ENCODE measurements at places on chromosomes 16 and 17.

DNA sequence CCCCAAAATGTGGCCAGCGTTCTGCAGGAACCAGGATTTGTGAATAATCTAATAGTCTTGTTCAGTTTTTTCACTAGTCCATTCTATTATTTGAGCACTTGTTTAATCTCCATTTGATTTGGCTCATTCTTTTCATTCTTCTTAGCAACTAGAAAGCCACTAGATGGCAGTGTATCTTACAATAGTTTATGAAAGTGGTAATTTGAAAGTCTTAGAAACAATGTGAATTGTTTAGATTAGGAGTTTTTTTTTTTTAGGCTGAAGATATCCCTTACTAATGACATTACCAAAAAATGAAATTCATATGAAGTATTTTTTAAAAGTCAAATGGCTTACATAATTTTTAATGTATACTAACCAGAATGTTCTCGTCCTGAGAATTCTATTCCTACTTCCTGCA is 6.7 kb downstream of the ERI2 start:
- no peak for DNase-seq

DNA sequence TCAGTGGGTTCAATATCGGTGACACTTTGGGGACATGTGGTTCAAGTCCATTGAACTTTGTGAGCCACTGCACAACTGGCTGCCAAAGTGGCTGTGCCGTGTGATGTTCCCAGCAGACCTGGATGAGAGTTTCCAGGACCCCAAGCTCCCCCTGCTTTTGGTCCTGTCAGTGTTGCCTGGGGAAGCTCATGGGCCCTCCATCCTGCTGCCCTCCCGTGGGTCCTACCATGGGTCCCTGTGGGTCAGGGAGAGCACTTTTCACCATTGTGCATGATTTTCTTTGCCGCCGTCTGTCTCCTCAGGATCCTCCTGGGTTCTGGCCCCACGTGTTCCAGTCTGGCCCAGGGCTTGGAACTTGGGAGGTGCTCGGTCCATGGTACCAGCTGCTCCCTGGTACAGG is 38.1 kb downstream of the LGALS9 start:
- no peak for DNase-seq

DNA sequence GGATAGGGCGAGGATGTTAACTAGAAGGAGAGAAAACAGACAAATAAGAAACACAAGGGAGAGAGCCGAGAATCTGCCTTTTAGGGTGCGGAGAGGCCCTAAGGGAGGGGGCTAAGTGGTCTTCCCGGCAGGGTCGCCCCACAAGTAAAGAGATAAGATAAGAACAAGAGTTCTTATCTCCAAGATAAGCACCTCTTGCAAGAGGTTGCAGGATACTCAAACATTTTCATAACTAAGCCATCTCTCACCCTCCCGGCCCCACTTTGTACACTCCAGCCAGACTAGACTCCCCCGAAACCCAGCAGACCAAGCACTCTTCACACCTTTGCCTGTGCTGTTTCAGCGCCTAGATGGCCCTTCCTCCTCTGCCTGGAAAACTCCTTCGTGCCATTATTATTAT is 14.3 kb downstream of the ZNF319 start:
- DNase-seq = no peak

DNA sequence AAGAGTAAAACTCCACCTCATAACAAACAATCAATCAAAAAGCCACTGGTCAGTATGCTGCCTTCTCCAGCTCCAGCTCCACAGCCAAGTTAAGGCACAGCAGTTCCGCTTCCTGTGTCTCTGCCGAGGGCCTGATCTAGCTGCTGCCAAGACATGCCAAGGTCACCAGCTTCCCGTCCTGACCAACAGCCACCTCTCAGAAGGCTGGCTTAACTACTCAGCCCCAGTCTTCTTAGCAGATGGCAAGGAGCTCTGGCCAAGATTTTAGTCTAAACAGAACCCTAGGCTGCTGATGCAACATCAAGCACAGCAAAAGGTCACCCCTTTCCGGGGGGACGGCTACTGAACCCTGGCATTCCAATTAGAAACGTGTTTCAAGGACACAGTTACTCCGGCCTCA is 17.7 kb upstream of the MNT start:
- no peak for DNase-seq

GRCh38 chr17:15649861-15650421 is 30.4 kb upstream of the FBXW10B start:
- DNase-seq = no peak

- no peak for DNase-seq
Measured at GRCh38 chr16:79560923-79561322, 39.6 kb downstream of the MAF start.

- no peak for DNase-seq
Measured at GRCh38 chr16:57997176-57997527, 3.3 kb downstream of the ZNF319 start.

- DNase-seq = no peak
Measured at GRCh38 chr16:11136600-11136999, 119.4 kb downstream of the SOCS1 start.

DNA sequence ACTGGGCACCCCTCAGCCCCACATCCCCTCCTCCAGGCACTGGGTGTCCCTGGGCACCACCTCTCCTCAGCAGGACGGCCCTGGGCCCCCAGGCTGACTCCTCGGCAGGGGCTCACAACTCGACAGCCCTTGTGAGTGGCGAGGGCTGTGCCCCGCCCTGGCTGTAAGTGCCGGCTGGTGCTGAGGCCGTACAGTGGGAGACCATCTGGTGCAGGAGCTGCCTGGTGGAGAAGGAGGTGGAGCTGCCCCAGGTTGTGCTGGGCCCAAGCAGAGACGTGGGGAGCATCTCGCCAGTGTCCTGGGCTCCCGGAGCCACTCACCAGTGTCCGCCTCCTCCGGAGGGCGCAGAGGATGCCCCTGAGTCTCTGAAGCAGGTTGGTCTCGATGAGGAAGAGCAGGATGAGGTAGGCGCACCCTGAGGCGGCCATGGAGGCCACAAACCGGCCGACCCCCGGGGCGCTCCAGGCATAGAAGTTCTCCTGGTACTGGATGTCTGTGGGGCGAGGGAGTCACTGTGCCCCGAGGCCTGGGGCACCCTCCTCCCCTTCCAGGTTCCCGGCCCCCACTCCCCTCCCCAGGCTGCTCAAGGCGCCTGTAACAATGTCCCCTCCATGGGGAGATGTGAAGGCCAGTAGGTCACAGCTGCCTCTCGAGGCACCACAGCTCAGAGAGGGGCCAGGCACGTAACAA is 15.1 kb upstream of the RNPS1 start:
- DNase-seq = no peak

- no peak for DNase-seq
Measured at GRCh38 chr17:48726114-48726915, 2.2 kb downstream of the HOXB13 start.

- no peak for DNase-seq
Measured at GRCh38 chr17:71320009-71320796, 800.6 kb upstream of the SOX9 start.

- DNase-seq = peak; percentile 95
Measured at GRCh38 chr16:30091474-30092372, at the start of gene TBX6. TSS of gene TBX6 (minus strand) at chr16:30091924. CDS start at chr16:30091193, 731 bp downstream.

GRCh38 chr16:58036943-58037342 is 11.4 kb downstream of the MMP15 start:
- no peak for DNase-seq
